ENCODE measurements at places on chromosomes 12 and 14.

- no peak for DNase-seq
Measured at GRCh38 chr14:65195042-65195719, 92.9 kb upstream of the MAX start.

DNA sequence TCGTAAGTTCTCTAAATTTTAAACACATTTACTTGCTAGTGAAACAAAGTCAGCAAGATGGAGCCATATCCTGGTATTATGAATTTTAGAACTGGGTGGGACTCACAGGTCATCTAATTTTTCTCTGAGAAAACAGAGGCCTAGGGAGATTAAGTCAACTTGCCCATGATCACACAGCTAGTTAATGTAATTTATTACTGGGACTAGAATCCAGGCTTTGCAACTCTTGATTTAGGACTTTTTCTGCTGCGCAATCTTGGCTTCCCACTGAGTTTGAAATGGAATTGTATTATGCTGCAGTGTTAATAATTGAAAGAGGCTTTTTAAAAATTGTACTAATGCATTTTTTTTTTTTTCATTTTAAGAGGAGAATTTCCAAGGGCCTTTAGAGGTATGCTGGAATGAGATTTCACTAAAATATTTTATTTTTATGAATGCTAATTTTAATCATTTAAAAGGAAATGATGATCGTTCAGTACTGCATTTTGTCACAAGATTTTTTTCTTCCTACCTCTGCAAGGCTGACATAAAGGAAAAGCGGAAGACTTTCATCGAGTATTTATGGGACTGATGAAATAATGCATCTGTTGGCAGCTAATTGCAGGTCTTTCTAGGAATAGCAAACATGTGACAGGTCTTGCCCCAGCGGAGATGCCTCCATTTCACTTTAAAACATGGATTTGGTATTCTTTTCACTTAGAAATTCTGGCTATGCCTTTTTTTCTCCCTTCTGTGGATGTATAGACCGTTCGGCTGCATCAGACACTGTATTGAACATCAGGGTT lies 9.6 kb downstream of the CRADD start:
- DNase-seq, result no peak

GRCh38 chr12:51850965-51851299 lies 2.4 kb upstream of the FIGNL2 start:
- no peak for DNase-seq

DNA sequence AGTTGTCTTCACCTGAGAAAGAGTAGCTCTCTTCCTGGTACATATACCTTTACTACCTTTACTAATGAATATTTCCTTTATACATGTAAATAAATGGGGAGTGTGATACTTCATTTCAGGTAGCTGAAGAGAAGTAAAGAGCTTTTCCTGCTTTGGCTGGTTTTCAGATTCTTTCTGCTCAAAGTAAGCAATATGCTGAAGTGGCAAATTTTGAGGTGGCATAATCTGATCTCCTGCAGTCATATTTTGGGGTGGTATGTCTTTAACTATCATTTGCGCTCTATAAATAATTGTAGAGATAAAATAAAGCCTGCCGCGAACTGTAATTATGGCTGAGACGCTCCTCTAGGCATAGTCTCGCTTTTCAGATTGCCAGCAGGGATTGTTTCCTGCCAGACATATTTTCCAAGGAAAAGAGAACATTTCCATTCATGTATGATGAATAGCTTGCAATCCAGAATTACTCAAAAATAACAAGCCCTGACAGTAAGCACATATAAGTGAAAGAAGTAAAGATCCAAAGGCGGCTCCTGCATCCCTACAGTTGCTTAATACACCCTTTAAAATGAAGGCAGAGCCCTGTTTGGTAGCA lies 200.7 kb downstream of the C12orf50 start:
- DNase-seq, result no peak

DNA sequence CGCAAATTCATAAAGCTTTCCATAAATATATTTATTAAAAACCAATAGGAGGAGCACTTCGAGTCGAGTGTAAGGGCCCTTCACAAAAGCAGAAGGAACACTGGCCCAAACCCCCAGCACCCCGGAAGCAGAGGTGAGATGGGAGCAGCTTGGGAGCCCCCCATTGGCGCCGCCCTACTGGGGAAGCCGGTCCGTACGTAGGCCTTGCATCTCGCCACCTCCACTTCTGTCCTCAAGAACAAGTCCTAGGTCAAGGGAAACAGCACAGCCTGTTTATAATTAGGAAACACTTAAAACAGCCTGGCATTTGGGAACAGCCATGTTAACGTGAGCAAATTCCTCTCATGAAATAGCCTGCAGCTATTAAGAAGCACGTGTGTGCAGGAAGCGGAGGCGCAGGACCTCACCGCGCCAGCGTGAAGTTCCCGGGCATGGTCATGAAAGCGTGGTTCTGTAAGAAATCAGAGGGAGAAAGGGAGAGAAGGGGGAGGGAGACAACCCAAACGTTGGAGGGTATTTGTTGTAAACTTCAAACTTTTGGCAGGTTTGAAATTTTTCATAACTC lies 7.7 kb downstream of the ANKRD9 start:
- DNase-seq, result no peak

- DNase-seq, result no peak
Measured at GRCh38 chr14:35632676-35633075, 98.7 kb downstream of the INSM2 start.

- DNase-seq, result no peak
Measured at GRCh38 chr12:72268386-72268785, 3.8 kb upstream of the TRHDE start.

- DNase-seq, result no peak
Measured at GRCh38 chr14:89201645-89202044, 215.4 kb downstream of the FOXN3 start.

- no peak for DNase-seq
Measured at GRCh38 chr14:44730860-44731259, 223.8 kb upstream of the FSCB start.

- no peak for DNase-seq
Measured at GRCh38 chr12:78671295-78671694, 193.3 kb upstream of the SYT1 start.

DNA sequence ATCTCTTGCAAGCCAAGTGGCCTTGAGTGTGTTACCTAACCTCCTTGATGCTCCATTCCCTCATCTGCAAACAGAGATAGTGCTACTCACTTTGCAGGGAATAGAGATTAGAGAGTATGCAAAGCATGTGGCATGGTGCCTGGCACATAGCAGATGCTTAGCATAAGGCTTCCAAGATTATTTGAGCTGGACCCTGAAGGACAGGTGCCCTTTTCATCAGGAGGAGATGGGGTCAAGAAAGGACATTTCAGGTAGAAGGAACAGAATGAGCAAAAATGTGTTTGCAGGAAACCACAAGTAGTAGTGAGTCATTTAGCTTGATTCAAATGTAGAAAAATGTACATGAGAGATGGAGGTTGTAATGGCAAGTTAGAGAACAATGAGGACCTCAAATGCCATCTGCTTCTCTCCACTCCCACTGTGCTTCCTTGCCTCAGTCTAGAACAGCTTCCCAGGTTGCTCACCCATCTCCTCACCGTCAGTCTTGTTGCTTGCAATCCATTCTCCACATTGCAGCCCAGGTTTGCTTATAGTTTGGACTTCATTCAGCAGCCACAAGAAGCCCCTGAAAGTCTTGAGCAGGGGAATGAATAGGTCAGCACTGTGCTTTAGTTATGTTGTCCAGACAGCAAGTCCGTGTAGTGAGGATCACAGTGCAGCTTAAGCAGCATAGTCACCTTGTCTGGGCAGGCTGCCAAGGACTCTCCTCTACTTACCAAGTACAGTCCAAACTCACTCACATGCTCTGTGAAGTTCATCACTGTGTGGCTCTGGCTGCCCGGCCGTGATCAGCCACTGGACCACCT lies 536.3 kb upstream of the CCDC196 start:
- DNase-seq, result no peak

GRCh38 chr12:84272324-84272723 lies 640.3 kb downstream of the SLC6A15 start:
- no peak for DNase-seq

GRCh38 chr12:114776731-114777442 lies 92.9 kb upstream of the TBX3 start:
- no peak for DNase-seq

GRCh38 chr12:122072031-122072970 lies 6.3 kb upstream of the MLXIP start:
- DNase-seq, result no peak

- DNase-seq, result no peak
Measured at GRCh38 chr12:32336261-32336660, 63.1 kb upstream of the FGD4 start.

DNA sequence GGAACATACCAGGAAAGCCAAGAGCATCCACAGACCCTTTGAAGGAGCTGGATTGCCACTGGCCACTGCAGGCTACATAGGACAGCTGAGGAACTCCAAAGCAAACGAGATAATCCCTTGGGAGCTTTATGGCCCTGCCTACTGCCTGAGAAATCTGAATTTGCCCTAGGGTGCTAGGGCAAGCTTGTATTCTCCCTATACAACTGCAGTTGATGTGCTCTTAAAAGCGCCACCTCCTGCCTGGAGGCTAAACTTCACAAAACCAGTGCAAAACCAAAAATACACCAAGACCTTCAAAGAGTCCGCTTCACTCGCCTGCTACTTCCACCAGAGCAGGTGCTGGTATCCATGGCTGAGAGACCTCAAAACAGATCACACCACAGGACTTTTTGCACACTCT lies 99.6 kb upstream of the KRR1 start:
- no peak for DNase-seq

GRCh38 chr14:81963846-81964245 lies 430.2 kb upstream of the SEL1L start:
- DNase-seq, result no peak

DNA sequence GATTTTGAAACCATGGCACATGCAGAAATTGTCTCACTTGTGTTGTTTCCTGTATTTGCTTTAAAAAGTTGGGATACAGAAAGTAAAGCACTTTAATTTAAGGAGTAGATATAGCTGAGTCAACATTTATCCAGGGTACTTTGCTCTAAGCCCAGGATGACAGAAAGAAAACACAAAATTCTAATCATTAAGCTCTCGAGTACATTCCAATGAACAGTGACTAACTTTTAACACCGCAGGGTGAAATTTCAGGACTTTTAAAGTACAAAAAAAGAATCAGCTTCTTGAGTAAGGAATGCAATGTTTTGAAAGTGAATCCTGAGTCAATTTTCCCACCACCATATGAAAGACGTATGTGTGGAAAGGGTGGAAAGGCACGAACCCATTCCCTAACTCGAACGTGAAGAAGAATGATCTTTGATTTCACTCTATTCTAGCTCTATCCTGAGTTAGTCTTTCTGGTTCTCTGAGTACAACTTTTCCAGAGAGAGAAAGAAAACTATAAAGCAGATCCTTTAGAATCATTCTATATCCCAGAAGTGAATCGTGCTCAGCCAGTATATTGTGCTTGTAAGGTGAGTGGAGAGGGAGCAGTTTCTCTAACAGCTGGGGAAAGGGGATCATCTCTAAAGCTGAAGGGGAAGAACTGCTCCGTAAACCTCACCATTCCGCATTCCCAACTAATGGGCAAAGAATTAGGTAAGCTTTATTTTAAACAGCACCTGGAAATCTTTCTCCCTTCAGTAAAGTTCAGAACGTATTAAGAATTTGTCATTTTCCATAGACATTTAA lies 779.0 kb upstream of the FLRT2 start:
- DNase-seq, result no peak

DNA sequence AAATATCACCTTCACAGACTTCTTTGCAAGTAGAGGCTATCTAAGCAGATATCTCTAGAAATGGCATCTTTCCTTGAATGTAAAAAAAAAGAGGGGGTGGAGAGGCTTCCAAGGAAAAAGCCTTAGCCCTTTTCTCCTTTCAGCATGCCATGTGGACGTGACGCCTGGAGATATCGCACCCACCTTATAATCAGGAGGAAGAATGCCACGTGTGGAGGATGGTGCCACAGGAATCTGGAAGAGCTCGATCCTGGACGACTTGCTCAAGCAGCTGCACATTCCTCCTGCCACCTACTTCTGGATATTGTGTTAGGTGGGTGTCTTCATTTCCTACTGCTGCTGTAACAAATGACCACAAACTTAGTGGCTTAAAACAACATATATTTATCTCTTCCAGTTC lies 203.6 kb downstream of the NUAK1 start:
- no peak for DNase-seq

GRCh38 chr14:55302367-55303124 lies 31.3 kb downstream of the FBXO34 start:
- DNase-seq, result no peak

DNA sequence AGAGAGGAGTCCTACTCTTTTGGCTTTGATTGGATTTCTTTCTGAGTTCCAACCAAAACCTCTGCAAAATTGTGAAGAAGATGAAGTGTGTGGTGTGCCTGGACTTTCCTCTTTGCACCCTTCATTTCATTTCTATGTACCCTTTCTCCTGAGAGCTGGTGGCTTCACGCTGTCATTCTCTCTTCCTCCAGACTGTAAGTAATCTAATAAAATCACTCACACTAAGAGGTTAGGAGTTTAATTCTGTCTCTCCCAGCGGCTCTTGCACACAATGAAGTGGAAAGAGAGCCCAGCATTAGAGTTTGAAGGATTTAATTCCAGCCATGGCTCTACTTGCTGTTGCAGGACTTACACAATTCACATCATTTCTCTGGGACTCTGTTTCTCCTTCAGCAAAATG lies 37.8 kb upstream of the CRADD start:
- DNase-seq, result no peak

DNA sequence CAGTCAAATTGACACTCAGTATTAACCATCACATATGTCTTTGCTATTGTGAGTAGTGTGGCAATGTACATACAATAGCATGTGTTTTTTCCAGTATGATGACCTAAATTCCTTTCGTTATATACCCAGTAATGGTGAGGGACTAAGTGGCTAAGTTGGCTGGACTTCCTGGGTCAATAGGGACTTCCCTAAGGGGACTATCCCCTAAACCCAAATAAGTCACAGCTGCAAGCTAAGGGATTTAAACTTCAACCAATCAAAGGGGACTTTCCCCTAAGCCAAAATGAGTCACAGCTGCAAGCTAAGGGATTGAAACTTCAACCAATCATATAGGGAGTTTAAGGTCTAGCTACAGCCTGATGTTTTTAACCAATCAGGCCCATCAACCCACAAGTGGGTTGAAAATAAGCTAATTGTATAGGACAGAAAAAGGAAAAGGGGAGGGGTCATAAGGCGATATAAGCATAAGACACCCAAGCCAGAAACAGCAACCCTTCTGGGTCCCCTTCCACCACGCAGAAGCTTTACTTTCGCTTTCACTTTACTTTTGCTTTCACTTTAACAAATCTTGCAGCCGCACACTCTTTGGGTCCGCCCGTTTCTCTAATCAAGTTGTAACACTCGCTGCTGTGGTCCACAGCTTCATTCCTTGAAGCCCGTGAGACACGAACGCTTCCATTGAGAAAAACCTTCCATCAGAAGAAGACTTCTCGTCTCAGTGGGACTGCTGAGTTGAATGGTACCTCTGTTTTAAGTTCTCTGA lies 404.4 kb downstream of the FLRT2 start:
- DNase-seq, result no peak

DNA sequence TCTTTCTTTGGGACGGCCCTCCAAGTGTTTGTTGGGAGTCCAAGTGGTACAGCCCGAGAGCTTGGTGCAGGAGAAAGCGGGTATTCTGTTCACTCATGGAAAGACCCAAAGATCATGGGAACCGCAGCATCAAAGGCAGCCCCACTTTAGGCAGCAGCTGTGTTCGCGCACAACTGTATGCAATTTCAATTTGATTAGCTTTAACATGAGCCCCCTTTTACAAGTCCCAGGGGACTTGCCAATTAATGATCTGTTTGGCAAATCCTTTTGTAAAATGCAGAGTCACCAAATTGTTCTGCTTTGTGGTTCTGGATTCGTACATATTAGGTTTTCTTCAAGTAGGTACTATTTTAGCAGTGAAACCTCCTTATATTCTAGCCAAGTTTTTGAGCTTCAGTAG lies 217.7 kb downstream of the AACS start:
- DNase-seq, result no peak

Measured in vagina (tissue), 2 donors.